Anterior cingulate cortex (tissue), 58 donors: ENCODE measurements at places on chromosomes 12 and 14.

DNA sequence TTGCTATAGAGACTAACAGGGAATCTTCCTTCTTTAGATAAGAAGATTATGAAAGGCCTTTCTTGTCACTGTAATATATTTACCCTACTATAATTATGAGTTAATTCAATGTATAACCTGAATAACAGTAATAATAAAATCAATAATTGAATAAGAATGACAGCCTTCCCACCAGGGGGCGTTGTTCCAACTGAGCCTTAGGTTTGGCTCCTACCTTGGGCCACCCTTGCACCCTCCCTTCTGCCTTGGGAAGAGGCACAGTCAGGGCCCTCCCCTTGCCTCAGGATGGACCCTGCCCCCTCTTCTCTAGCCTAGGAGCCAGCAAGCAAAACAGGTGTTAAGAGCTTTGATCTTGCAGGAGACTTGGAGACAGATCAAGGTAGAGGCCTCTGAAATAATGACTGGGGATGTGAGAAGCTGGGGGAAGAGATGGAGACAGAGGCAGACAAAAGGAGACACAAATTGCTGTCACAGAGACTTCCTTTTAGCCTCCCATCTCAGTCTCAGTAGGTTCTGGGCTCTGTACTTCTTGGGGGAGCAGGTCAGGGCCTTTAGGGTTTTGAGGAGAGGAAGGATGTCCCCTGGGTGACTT, 40.1 kb upstream of the CISTR start:
- no peak for DNase-seq

DNA sequence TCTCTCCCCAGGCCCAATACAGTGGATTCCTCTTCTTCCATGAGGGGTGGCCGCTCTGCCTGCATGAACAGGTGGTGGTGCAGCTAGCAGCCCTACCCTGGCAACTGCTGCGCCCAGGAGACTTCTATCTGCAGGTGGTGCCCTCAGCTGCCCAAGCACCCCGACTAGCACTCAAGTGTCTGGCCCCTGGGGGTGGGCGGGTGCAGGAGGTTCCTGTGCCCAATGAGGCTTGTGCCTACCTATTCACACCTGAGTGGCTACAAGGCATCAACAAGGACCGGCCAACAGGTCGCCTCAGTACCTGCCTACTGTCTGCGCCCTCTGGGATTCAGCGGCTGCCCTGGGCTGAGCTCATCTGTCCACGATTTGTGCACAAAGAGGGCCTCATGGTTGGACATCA, 3.8 kb downstream of the ARHGEF40 start:
- DNase-seq: no peak

DNA sequence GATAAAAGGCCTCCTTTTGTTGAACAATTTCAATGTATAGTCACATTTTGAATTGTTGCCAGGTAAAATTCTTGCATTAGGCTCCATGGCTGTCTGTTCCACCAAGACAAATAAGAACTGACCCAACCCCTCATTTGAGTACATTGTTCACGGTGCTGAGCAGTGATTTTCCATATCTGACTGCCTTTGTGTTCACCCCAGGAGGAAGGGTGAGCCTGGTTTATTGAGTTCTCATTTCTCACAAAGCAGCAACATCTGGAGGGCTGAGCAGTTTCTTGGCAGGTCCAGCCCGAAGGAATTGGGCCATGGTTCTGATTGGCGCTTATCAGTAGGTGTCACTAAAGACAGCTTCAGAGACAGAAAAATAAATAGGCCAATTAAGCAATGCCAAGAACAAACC, 149.1 kb downstream of the BMP4 start:
- DNase-seq: no peak

- DNase-seq: no peak
These were observed 110.2 kb downstream of the VCPKMT start for GRCh38 chr14:50006141-50006540.

- no peak for DNase-seq
These were observed 279.0 kb downstream of the SLC16A7 start for GRCh38 chr12:59874781-59875180.

DNA sequence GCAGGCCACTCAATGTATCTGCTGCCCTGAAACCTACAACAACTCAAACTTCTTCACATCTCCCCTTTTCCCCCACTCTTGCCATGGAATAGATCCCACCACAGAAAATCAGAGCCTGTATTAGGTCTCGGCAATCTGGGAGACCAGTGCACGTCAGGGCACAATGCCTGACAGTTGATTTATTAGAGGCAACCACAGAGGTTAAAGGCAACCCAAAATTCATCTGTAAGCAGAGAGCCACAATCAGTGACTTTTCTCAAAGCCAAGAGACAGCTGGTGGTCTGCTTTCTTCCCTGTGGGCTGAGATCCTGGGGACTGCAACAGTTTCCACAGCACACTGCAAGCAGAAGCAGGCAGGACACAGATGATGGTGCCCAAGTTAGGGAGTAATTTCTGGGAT, 169.0 kb upstream of the NTF3 start:
- DNase-seq: no peak

DNA sequence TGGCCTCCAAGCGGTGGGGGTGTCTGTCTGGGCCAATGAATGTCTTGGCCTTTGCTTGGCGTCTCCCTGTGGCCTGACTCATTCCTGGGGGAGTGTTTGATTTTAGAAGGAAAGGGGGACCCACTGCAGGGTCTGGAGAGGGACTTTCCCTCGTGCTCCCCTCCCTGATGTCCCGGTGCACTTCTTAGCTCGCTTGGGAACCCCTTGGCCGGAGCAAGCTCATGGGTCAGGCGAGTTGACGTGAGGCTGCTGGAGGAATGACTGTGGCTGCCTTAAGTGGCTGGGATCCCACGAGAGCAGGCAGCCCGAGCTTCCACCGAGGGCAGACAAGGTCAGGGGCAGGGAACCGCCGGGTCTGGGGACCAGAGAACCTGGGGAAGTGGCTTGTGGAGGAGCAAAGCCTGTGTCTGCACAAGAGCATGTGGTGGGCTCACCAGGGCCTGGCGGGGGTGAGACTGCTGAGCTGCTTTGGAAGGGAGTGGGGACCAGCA, 218.4 kb upstream of the C14orf180 start:
- no peak for DNase-seq

GRCh38 chr12:1533602-1534304, 60.6 kb downstream of the FBXL14 start:
- no peak for DNase-seq

GRCh38 chr14:55973911-55974630, 144.1 kb upstream of the PELI2 start:
- no peak for DNase-seq

- DNase-seq: no peak
These were observed 581.6 kb downstream of the GALC start for GRCh38 chr14:87411370-87411769.

GRCh38 chr12:89333564-89334252, 18.6 kb downstream of the DUSP6 start:
- DNase-seq: no peak

DNA sequence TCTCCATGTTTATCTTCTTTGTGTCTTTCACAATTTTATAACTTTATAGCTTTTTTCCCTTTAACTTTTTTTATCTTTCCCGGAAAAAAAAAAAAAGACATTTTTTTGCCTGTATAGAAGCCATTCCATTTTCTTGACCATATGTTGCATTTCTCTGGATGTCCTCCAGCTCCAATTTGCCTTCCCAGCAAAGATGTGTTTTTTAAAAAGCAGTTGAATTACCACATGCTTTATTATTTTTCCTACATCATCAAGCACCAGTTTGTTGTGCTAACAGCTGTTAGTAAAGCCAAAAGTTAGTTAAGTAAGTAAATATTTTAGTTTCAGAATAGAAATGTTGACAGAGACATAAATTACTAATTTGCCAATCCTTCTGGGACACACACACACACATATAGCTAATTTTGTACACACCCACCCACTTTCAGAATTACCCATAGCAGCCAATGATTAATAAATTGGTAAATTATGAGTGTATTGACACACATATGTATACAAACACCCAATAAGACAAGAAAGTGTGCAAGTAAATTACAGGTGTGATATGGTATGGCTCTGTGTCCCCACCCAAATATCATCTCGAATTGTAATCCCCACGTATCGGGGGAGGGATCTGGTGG, 118.3 kb downstream of the SLC38A6 start:
- DNase-seq: no peak
